CD4-positive, alpha-beta T cell treated with Interleukin-21 for 1 hour (primary cell): ENCODE measurements at places on chromosomes 5 and 9.

DNA sequence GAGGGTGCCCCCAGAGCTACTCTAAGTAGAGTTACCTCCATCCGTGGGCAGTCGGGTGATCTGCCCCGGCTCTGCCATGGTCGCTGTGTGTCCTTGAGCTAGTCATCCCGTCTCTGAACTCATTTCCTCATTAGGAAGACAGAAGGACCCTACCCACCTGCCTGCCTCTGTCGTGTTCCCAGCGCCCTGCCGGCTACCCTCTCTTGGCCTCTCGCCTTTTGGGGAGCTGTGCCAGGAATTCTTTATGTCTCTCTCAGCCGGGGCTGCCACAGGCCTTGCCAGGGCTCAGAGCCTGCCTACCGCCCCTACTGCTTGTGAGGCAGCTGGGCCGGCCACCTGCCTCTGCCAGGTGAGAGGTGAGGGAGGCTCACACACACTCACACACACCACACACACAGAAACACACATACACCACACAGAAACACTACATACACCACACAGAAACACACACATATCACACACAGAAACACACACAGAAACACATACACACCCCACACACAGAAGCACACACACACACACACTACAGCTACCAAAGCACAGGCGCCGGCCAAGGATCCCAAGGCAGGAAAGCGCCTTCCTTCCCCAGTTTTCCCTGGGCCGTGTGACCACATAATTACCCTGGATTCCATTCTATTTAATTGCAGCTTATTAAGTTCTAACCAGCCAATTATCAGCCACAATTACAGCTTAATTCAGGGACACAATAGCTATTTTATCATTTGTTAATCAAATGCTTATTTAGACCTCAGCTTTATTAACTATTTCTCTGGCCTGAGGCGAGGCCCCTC, 41.7 kb downstream of the UNC5A start:
- no peak for DNase-seq

DNA sequence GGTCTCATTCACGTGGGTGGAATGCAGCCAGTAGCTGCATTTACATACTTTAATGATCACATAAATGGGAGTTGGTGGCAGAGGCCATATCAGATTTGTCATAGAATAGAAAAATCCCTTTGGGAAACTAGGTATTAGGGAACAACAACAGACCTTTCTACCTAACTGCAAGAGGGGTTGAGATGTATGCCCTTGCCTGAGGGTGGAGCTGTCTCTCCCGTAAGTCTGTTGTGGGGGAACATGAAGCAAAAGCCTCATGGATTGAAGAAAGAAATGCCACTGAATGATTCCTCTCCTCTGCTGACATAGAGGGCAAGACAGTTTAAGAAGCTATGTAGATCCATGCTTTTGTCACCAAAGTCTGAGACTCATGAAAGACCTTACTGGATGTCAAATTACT, 461.3 kb downstream of the SPOCK1 start:
- DNase-seq = no peak

GRCh38 chr5:161544350-161544765, 2.2 kb downstream of the GABRB2 start:
- no peak for DNase-seq

- DNase-seq = no peak
Measured at GRCh38 chr5:110536120-110537115, 190.1 kb downstream of the TMEM232 start.

- no peak for DNase-seq
Measured at GRCh38 chr5:106408141-106408540, 1262.6 kb downstream of the EFNA5 start.

DNA sequence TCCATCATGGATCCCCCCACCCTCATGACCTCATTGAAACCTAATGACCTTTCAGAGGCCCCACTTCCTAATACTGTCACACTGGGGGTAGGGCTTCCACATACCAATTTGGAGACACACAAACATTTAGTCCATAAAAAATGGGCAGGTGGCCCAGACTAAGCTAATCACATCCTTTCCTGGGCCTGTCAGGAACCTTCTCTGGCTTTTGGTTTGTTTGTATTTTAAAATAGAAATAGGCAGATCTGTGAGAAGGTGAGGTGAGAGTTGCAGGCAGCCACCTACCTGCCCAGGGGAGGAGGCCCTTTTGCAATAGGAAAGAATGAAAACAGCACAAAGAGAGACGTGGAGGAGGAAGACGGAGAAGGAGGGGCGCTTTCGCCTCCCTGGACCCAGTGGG, 90.2 kb upstream of the BOD1 start:
- DNase-seq = no peak

- DNase-seq = no peak
Measured at GRCh38 chr9:93677641-93678136, 101.3 kb downstream of the PHF2 start.
